Fibroblast of skin of abdomen (primary cell): ENCODE measurements at places on chromosomes 4 and X.

GRCh38 chr4:114613560-114613959 lies 15.0 kb downstream of the UGT8 start:
- DNase-seq = no peak

- no peak for DNase-seq
Observed at GRCh38 chr4:105598787-105599186, 46.4 kb downstream of the ARHGEF38 start.

- peak; percentile 37 for DNase-seq
Observed at GRCh38 chrX:10199212-10199611, 42.4 kb downstream of the CLCN4 start.

GRCh38 chr4:175720067-175720466 lies 92.0 kb downstream of the GPM6A start:
- no peak for DNase-seq

- no peak for DNase-seq
Observed at GRCh38 chr4:8872402-8873291, 1.0 kb upstream of the HMX1 start.

- peak; percentile 51 for DNase-seq
Observed at GRCh38 chr4:26330186-26330787, 9.5 kb downstream of the RBPJ start.

DNA sequence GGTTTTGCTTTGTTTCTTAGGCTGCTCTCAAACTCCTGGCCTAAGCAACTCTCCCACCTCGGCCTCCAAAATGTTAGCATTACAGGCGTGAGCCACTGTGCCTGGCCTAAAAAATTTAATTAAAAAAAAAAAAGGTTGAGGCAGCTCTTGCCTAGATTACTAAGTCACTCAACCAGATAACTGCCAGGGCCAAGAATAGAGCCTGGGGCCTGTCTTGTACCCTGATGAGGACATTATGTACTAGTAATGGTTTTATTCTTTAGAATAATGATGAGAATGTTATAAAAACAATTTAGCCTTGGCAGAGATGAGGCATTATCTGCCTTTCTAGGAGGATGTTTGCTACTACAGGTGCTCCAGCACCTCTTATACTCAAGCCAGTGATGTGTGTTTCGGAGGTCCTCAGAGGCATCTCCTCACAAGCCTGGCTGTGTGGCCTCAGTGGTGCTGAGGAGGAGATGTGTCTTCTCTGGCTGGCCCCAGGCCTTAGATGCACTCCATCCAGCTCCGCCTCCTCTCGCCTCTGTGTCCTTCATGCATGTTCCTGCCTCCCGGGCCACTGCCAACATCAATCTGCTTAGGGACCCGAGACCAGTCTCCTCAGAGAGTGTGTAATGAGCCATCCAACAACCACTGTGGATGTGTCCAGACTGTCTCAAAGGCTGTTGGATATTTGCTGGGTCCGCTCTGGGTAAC lies 337.7 kb upstream of the GATB start:
- no peak for DNase-seq

DNA sequence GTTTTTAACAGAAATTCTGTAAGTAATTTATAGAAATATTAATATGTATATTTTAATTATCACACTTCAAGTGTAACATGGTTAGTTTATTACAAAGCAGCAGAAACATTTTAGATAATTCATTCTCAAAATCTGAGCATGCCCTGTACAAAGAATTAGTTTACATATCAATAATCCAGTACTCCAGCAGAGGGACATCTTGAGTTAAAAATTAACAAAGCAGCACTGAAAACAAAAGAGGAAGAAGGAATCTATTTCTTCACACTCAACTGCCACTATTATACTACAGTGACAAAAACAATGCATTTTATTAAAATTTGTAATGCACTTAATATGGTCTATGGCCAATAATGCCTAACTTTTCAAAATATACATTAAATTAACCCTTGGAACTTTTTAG lies 179.1 kb upstream of the KLHL4 start:
- DNase-seq = no peak

GRCh38 chrX:44765556-44765955 lies 78.3 kb upstream of the DUSP21 start:
- no peak for DNase-seq

- no peak for DNase-seq
Observed at GRCh38 chr4:66991521-66991920, 553.8 kb downstream of the CENPC start.

GRCh38 chrX:110536816-110537215 lies 178.2 kb downstream of the RTL9 start:
- no peak for DNase-seq

DNA sequence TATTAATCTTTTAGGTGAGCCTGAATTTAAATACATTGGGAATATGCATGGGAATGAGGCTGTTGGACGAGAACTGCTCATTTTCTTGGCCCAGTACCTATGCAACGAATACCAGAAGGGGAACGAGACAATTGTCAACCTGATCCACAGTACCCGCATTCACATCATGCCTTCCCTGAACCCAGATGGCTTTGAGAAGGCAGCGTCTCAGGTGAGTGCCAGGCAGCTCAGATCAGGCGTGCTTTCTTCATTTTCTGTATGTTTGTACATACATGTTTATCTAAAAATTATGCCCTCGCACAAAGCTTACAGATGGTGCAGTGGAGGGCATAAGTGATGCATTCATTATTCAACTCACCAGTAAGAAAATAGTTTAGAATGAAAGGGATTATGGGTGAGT lies 85.6 kb downstream of the CPE start:
- DNase-seq = no peak

DNA sequence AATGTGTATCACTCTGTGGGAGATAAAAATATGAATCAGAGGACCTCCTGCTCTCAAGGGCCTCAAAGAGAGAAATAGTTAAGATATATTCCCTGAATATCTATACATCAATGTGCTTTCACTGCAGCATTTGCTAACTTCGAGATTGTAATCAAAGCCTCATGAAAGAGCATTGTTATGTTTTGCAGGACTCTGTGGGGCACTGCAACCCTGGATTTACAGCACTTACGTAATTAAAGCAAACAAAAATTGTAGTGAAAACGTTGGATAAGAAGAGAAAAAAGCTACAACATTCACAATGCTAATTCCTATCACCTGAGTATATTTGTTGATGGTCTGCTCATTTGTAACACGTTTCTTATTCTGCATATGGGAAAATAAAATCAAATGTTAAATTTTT lies 48.0 kb downstream of the ETNPPL start:
- DNase-seq = no peak

DNA sequence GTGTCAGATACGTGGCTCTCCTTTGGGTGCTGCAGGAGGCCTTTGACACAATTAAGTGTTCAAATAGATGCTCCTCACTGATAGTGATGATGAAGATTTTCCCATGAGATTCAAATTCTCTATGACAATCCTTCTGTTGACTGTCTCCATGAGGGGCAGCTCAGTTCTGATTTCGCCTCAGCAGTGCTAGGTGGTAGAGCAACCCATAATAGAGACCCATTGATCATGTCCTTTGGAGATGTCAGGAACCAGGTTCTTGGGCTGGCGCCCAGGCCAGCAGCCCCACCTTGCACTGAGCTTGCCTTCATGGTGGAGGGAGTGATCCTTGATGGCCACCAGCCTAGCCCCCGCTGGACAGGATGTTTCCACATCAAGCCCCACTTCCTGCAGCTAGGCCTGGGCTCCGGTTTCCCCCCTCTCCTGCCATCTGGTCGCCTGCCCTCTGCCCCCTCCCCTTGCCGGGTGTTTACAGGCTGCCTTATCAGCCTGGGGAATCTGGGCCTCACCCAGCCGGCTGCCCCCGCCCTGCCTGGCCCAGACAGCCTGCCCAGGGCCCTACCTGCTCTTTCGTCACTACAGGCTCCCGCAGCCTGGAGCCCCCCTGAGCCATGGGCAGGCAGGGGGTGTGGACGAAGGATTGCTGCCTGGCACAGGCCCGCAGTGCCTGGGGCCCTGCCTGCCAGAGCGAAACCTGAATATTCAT lies 12.6 kb downstream of the ELF4 start:
- DNase-seq = no peak

GRCh38 chrX:1577845-1578244 lies 13.6 kb upstream of the AKAP17A start:
- DNase-seq = no peak

- no peak for DNase-seq
Observed at GRCh38 chr4:7701866-7702649, 237.6 kb downstream of the AFAP1 start.
